ENCODE measurements at places on chromosomes 1 and 21. TPM values are rescaled to one million over a fixed set of nuclear protein-coding genes. Genes with fewer than 3 reads are reported as not detected.
A peak's percentile ranks its signal among the peaks of the same experiment; 100 is the strongest.

DNA sequence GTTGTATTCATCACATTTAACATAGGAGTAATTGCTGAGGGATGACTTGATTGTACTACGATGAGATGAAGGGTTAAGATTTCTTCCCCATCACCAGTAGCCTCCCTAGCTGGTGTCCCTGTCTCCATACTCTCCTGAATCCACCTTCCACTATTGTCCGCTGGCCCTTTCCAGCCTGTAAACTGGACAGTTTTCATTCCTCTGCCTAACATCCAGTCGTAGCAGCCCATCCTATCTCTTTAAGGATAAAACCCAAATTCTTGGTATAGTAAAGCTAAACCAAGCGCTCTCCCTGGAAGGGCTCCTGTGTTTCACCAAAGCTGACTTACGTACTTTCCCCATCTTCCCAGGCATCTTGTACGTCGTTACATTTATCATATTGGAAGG lies 670 bp downstream of the COX20 start:
- no peak for DNase-seq

DNA sequence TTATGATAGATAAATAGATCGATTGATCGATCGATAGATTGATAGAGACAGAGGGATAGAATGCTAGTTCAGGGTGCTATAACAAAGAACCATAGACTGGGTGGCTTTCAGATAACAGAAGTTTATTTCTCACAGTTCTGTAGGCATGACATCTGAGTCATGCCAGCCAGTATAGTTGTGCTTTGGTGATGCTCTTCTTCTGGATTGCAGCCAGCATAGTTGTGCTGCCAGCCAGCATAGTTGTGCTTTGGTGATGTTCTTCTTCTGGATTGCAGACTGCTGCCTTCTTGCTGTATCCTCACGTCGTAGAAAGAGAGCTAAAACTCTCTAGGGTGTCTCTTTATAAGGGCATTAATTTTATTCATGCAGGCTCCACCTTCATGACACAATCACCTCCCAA lies 860.8 kb downstream of the BRINP3 start:
- DNase-seq = no peak

DNA sequence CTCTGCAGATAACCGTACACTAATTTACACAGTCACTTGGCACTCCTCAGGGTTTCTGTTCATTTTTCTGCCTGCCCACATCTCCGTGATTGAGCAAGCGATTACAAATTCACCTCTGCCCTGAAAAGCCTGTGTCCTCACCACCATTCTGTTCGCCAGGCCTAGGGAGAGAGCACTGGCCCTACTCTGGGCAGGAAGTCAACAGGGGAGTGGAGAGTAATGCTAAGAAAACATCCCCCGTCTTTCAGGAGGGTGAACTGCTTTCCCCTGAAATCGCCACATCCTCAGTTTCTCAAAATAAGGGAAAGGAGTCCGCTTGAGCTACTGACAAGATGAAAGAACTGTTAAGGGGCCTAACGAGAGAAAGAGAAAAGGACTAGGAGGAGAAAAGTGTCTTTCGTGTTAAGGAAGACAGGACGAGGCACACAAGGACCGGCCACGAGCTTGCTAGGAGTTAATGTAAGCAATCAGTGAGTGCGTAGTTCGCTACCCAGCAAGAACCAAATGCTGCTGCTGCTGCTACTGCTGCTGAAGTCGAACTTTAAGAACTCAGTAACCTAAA lies 632 bp downstream of the PEX19 start:
- DNase-seq = peak; percentile 63

GRCh38 chr1:217718873-217719272 lies 87.7 kb downstream of the SPATA17 start:
- DNase-seq = no peak

DNA sequence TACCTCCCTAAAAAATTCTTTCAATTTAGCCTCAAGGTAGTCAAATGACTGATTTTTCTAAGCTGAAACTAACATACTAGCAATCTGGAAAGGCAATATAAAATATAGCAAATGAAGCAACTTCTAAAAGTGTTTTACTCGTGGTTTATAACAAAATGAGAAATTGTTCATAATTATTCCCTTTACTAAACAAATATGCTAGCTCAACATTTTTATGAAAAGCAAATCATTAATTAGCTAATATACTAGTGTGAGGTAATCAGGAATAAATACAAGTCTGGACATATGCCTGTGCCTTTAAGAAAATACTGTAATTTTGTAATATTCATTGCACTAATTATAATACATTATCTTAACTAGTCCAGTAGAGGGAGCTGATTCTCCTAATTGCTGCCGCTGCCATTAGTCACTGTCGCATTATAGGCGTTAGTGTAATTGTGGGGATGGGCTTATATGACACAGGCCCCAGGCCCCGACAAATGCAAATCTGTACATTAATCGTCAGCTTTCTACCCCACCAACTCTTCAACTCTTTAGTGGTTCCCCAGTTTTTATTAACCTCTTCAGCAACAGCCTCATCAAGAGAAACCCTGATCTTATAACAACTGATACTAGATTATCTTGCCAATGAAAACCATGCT lies 160.9 kb downstream of the GABPA start:
- no peak for DNase-seq

GRCh38 chr21:34020005-34020847 lies 53.2 kb upstream of the MRPS6 start:
- peak; percentile 10 for DNase-seq

DNA sequence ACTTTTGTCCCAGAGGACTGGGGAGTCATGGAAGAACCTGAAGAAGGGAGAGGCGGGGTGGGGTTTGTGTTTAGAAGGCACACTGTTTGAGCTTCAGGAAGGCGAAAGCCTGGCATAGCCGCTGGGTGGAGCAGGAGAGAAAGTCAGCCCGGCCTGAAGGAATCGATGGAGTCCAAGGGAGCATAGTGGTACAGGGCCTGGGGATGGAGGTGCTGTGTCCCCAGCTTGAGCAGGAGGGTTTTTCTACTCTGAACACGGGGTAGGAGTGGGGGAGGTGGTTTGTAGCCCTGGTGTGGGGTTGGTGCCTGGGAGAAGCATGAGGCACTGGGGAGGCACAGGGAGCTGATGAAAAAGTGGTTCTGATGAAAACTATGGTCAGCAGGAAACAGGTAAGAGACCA lies 4.7 kb upstream of the CCDC24 start:
- no peak for DNase-seq

- DNase-seq = no peak
These were observed 157.6 kb downstream of the NPHP4 start for GRCh38 chr1:5834477-5835178.

DNA sequence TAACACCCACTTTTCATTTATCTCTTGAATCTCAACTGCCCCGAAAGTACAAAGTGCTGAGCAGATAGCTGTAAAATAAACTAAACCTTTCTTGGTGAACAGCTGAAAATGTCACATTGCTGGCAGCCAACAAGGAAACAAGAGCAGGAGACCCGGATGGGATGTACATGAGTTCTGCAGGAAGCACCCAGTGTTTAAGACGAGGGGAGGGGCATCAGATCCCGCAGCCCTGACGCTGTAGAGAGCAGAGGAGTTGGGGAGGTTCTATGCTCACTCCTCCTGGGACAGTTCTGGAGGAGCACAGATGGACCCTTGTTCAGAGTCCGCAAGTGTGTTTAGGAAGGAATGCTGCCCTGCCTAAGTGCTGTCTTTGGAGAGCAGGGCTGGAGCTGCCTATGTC lies 32.0 kb upstream of the EPHA8 start:
- DNase-seq = no peak

- DNase-seq = no peak
These were observed 133.7 kb upstream of the KCNK1 start for GRCh38 chr1:233480198-233480597.

- DNase-seq = no peak
These were observed 125.0 kb downstream of the PTPN14 start for GRCh38 chr1:214426426-214426812.

DNA sequence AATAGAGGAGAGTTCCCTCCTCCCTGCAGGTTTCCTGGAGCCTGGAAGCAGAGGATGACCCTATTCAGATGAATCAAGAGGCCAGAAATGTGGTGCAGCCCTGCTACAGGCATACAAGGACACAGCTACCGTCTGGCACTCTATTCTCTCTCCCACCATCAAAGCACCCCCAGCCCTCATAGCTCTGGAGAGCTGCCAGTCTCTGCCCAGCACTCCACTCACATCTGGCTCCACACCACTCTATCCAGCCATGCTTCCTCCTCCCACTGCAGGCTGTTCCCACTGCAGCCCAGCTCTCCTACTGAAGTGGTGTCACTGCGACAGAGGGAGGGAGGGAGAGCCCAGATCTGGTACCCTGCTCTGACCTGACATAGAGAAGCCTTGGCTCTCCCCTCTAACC lies 18.4 kb downstream of the SYT2 start:
- no peak for DNase-seq

DNA sequence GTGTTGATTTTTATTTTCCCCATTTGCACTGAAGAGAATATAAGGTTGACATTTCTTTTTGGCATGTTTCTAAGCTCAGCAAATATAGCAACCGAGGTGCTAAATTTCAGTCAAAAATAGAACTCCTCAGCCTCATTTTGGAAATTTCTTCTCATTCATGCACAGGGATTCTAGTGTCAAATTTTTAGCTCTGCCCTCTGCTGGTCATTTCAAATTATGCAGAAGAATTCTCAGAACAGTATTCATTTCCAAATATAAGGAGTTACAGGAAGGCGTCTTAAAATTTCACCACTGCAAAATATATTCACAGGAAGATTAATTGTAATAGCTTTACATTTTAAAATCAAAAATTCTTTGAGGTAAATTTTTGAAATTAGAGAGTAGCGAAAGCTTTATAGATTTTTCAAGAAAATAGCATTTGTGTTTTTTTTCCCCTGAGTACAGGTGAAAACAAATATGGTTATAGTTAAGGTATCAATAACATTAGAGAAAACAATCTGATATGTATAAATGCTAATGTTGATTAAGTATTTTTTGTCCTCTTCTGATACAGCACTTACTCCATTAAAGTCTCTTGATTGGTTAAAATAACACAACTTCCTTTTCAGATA lies 57.9 kb downstream of the FMN2 start:
- peak; percentile 20 for DNase-seq

DNA sequence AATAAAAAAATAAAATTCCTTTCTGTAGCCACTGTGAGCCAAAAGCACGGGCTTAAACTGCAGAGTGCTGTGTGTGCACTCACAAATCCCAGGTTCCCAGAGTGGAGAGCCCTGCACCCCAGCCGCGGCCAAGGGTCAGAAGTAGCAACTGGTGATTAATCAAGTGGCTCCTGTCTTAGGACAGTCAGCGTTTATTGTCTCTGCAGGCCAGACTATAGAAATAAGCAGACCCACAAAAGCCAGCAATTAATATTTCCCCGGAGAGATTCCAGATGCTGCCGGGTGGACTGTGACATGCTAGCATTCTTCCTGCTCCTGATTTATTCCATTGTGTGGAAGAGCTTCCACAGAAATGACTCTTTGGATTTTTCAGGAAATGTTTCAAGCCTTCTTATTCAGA lies 412.2 kb downstream of the KIF26B start:
- no peak for DNase-seq

GRCh38 chr1:161013131-161013487 lies 7.8 kb downstream of the F11R start:
- DNase-seq = no peak

DNA sequence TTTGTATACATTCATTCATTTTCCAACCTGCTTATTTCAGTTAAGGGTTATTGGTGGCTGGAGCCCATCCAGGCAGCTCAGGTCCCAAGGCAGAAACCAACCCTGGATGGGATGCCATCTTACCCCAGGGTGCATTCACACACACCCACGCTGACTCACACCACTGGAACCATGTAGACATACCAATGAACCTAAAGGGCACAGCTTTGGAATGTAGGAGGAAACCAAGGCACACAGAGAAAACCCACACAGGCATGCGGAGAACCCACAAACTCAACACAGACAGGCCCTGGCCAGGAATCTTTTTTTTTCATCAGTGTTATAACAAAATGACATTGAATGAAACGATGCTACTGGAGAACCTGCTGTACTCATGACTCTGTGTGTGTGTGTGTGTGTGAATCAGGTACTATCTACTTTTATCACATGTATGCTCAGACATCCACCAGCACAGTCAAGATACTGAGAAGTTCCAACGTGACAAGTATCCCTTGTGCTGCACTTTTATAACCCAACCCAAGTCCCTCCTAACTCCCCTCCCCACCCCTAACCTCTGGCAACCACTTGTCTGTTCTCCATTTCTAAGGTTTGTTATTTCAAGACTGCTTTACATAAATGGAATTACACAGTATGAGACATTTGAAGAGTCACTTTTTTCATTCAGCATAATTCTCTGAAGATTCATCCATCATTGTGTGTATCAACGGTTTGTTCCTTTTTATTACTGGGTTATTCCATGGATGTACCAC lies 286.8 kb upstream of the PLD5 start:
- DNase-seq = no peak

GRCh38 chr1:214633686-214634085 lies 30.7 kb downstream of the CENPF start:
- no peak for DNase-seq

DNA sequence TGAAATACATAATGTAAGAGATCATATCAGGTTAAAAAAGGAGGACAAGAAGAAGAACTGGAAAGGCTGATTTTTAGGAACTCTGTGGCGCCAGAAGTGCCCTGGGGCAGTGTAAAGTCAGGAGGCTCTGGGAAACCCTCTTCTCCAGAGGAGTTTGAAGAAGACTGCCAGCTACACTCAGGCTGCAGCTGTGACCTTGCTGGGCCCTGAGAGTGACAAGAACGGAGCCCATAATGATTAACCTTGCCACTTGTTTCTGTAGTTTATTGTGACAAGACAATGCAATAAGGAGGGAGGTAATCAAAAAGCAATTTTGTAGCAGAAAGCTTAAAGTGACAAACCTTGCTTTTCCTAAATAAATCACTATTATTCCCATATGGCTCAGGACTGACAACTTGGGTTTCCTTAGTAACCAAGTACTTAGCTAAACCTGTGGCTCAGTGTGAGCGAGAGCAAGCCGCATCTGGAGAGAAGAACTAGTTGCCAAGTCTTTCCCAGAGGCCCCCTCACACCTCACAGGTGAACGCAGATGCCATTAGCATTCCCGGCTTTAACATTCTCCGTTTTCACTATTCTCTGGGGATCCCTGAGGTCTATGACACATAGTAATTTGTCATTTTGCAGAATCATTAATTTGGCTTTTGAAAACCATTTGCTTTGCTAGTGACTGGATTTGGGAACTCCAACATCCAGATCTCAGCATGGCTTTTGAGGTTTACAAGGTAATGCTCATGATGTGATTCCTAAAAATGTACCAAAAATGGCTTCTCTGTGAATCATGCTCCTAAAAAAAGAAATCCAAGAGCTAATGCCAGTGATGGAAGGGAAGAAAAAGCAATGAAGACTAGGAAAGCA lies 115.9 kb downstream of the OMA1 start:
- no peak for DNase-seq

Gene NCDN
- total RNA-seq = 4.4 TPM

Gene ZMYM1
- total RNA-seq = 10.3 TPM

Gene TCP10L
- total RNA-seq = 1.0 TPM

Gene LCE3E
- not detected for total RNA-seq

Gene GFI1
- 38.8 TPM for total RNA-seq

Gene IGSF21
- total RNA-seq = 0.85 TPM

Gene AK2
- 156 TPM for total RNA-seq

Gene PEAR1
- total RNA-seq = 0.61 TPM

Gene UQCRHL
- 9.0 TPM for total RNA-seq

Gene LRRC52
- not detected for total RNA-seq
